Central memory CD8-positive, alpha-beta T cell (primary cell): ENCODE measurements at places on chromosomes 7 and 10.
A peak's percentile ranks its signal among the peaks of the same experiment; 100 is the strongest.

- DNase-seq, result no peak
- no peaks in the 10 kb centered on the region for H3K36me3 ChIP-seq
- H3K27ac ChIP-seq, result no peak overlapping the region
- no peaks in the 10 kb centered on the region for H3K4me1 ChIP-seq
- H3K4me3 ChIP-seq, result no peak overlapping the region
- H3K27me3 ChIP-seq, result no peaks in the 10 kb centered on the region
Observed at GRCh38 chr10:58577437-58577777, 64.7 kb downstream of the BICC1 start.

DNA sequence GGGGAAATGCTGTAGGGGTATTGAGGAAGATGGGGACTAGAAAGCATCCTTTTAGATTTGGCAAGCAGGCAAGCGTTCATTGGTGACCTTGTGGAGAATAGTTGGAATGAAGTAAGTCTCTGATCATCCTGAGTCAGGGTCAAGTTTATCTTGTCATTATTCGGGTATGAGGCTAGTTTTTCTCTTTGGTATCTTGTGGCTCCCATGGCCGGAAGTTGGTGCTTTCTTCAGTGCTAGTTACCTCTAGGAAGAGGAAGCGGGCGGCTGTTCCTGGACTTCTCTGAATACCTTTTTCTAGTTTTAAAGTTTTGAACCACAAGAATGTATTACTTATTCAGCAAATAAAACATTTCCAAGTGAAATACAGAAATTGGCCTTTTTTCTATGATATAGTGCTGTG is 9.2 kb downstream of the CREM start:
- peak overlapping the region; percentile 19 for H3K4me3 ChIP-seq
- no peak for DNase-seq
- peaks cover 28% of the 10 kb centered on the region for H3K4me1 ChIP-seq
- H3K27ac ChIP-seq, result peak overlapping the region; percentile 91
- H3K27me3 ChIP-seq, result no peaks in the 10 kb centered on the region
- H3K36me3 ChIP-seq, result peaks cover 7% of the 10 kb centered on the region

GRCh38 chr7:4834601-4835397 is 27.0 kb downstream of the PAPOLB start:
- DNase-seq, result no peak
- no peak overlapping the region for H3K4me3 ChIP-seq
- peaks cover 5% of the 10 kb centered on the region for H3K36me3 ChIP-seq
- no peak overlapping the region for H3K27ac ChIP-seq
- H3K27me3 ChIP-seq, result no peaks in the 10 kb centered on the region

DNA sequence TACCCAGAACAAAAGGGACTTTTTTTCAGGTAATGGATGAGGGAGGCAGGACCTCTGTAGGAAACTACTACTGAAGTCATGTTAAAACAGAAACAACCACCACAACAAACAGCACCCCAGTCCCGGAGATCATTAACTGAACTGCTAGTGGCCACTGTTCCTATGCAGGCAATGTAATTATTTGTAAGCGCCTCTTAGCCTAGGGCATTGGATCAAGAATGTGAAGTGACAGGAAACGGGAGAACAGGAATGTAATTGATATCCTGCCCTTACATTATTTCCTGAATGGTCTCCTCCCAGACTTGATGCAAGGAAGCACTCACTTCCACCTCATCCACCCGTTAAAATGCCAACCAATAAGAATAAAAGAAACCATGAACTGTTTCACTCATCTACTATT is 16.7 kb upstream of the GAD2 start:
- no peak overlapping the region for H3K4me3 ChIP-seq
- no peaks in the 10 kb centered on the region for H3K36me3 ChIP-seq
- H3K27me3 ChIP-seq, result peaks cover 13% of the 10 kb centered on the region
- H3K27ac ChIP-seq, result no peak overlapping the region
- DNase-seq, result no peak

DNA sequence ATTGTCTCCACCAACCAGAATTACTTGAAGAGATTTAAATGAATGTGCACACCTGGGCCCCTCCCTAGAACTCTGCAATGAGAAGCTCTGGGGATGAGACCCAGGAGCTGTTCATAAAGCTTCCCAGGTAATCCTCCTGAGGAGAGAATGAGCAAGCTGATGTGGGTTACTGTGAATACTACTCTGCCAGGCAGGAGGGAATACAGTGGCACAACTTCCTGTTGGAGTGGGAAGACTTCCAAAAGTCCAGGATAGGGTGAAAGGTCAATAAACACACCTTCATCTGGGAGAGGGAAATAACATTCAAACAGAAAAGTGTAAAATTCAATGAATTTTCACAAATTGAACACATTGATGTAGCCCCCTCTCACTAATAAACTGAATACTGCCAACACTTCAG is 351.4 kb downstream of the ABCA13 start:
- H3K27ac ChIP-seq, result no peak overlapping the region
- H3K27me3 ChIP-seq, result no peaks in the 10 kb centered on the region
- H3K4me1 ChIP-seq, result no peaks in the 10 kb centered on the region
- no peaks in the 10 kb centered on the region for H3K36me3 ChIP-seq

DNA sequence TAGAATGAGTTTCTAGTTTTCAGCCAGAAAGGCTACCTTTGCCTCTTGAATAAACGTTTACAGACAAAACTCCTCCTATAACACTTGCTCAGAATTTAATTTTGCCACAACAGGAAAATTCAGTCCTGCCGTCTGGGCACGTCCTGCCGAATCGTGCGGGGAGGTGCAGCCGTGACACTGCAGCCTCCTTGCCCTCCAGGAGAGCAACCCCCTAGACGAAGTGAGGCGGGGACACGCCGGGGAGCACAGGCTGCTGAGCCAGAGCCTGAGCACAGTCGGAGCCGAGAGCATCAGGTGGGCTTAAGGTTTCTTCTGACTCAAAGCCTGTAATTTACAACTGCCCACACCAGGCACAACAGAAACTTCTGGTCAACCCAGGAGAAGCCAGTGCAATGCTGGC is 102.3 kb downstream of the DYNC2I1 start:
- peaks cover 26% of the 10 kb centered on the region for H3K27me3 ChIP-seq
- H3K27ac ChIP-seq, result peak overlapping the region; percentile 65
- peak overlapping the region; percentile 79 for H3K4me3 ChIP-seq
- DNase-seq, result no peak

GRCh38 chr7:35816514-35816913 is 15.7 kb downstream of the SEPTIN7 start:
- no peak for DNase-seq
- no peak overlapping the region for H3K27ac ChIP-seq
- H3K27me3 ChIP-seq, result no peaks in the 10 kb centered on the region
- peak overlapping the region; percentile 17 for H3K4me3 ChIP-seq

- DNase-seq, result no peak
- no peaks in the 10 kb centered on the region for H3K4me1 ChIP-seq
- H3K27ac ChIP-seq, result no peak overlapping the region
Observed at GRCh38 chr7:90931986-90932916, 332.0 kb upstream of the FZD1 start.

- H3K27me3 ChIP-seq, result no peaks in the 10 kb centered on the region
- H3K4me1 ChIP-seq, result peaks cover 28% of the 10 kb centered on the region
- peak overlapping the region; percentile 90 for H3K4me3 ChIP-seq
- no peak overlapping the region for H3K27ac ChIP-seq
- peaks cover 18% of the 10 kb centered on the region for H3K36me3 ChIP-seq
- DNase-seq, result no peak
Observed at GRCh38 chr10:104339469-104340110, 1.3 kb upstream of the ITPRIP start.

DNA sequence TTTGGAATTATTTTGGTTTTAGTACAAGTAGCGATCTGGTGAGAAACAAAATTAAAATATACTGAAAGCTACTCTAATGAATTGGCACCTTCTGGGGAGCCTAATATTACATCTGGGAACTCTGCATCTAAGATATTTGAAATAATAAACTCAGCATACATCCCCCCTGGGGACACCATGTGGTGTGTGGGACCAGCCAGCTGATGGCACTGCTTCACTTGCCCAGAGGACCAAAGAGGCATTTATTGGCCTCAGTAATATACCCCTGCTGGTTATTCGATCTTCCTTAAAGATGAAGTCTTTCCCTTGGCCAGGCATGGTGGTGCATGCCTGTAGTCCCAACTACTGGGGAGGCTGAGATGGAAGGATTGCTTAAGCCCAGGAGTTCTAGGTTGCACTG is 195.1 kb upstream of the AUTS2 start:
- no peak for DNase-seq
- H3K27me3 ChIP-seq, result peaks cover 9% of the 10 kb centered on the region
- H3K36me3 ChIP-seq, result no peaks in the 10 kb centered on the region
- H3K4me3 ChIP-seq, result no peak overlapping the region

DNA sequence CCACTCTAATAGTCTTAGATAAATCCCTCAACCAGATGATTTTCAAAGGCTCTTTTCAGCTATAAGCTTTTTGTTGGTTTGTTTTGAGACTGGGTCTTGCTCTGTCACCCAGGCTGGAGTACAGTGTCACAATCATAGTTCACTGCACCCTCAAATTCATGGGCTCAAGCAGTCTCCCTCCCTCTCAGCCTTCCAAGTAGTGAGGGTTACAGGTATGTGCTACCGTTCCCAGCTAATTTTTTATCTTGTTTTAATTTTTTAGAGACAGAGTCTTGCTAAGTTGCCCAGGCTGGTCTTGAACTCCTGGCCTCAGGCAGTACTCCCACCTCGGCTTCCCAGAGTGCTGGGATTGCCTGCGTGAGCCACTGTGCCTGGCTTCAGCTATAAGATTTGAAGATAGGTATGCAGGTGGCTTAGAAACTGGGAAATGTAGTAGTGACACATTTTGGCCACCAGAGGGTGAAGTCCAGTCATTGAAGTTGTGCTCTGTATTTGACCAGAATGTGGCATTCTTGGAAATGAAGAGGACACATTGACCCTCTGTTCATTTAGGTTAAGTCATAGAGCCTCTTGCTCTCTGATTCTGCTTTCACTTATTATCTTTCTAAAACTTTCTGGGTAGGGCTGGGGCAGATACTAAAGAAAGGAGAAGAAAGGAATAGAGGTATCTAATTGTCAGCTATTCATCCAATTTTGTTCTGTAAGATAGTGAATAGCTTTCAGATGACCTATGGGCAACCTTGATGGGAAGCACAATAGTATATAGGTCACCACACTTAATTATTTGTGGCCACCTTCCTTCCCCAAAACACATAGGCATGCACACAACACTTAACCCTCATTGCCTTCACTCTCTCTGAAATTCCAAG is 36.0 kb downstream of the R3HCC1L start:
- H3K4me1 ChIP-seq, result peaks cover 63% of the 10 kb centered on the region
- no peaks in the 10 kb centered on the region for H3K27me3 ChIP-seq
- peak overlapping the region; percentile 52 for H3K27ac ChIP-seq

DNA sequence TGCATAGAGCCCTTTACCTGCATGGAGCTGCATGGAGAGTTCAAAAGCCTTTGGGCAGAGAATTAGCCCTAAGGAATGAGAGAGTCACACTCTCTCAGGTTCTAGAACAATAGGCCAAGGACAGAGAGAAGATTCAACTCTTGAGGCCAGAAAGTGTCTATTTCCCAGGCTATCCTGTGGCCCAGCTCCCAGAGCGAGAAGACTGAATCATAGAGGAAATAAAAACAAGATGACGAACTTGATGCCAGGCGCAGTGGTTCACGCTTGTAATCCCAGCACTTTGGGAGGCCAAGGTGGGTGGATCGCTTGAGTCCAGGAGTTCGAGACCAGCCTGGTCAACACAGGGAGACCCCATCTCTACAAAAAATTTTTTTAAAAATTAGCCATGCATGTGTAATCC is 18.3 kb upstream of the PODXL start:
- H3K27me3 ChIP-seq, result peaks cover 13% of the 10 kb centered on the region
- no peaks in the 10 kb centered on the region for H3K36me3 ChIP-seq
- no peak overlapping the region for H3K4me3 ChIP-seq
- no peak for DNase-seq
- H3K27ac ChIP-seq, result no peak overlapping the region

DNA sequence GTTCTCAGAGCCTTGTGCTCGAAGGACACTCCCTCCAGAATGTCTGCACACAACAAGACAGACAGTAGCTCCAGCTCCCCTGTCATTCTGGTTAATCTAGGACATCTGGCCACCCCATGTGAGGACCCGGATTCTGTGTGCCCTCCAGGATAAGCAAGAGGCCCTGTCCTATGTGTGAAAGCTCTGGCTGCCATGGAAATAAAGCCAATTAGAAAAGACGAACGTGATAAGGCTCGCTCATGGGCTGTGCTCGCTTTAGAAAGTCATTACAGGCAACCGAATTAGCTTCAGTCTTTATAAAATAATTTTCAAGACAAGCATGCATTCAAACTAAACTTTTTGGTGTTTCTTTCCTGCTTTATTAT is 263.4 kb downstream of the INHBA start:
- H3K27ac ChIP-seq, result no peak overlapping the region
- H3K4me1 ChIP-seq, result no peaks in the 10 kb centered on the region
- no peaks in the 10 kb centered on the region for H3K36me3 ChIP-seq
- H3K4me3 ChIP-seq, result no peak overlapping the region
- no peaks in the 10 kb centered on the region for H3K27me3 ChIP-seq

DNA sequence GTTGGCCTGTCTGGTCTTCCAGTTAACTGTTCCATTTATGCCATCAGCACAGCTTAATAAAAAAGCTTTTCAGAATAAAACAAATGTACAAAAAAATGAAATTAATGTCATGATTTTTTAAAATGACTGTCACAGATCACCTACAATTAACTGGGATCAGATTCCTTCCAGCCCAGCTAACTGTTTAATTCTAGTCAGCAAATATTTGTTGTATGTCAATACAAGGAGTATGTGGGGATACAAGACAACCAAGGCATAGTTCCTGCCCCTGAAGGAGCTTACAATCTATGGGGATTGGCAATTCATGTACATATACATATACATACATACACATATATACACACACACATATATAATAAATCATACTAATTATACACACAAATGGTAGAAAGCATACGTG is 16.5 kb downstream of the SGCE start:
- no peak overlapping the region for H3K27ac ChIP-seq
- H3K36me3 ChIP-seq, result peaks cover 2% of the 10 kb centered on the region
- no peak for DNase-seq
- H3K4me1 ChIP-seq, result no peaks in the 10 kb centered on the region
- H3K27me3 ChIP-seq, result peaks cover 63% of the 10 kb centered on the region

GRCh38 chr7:92799446-92800211 is 36.7 kb downstream of the CDK6 start:
- H3K36me3 ChIP-seq, result no peaks in the 10 kb centered on the region
- H3K27me3 ChIP-seq, result no peaks in the 10 kb centered on the region
- no peak overlapping the region for H3K27ac ChIP-seq

DNA sequence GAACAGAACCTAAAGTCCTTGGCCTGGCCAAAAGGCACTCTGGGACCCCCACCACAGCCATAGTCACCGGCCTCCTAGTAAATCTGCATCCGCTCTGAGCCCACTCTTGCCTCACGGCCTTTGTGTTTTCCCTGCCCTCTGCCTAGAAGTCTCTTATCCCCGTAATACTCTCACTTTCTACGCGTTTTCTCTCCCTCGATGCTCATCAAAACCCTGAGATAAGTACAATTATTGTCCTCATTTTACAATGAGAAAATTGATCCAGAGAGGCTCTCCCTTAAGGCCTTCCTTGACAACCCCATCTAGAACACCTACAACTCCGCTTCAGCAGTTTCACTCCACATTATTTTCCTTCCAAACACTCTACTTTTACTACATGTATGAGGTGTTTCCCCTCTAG is 1.5 kb upstream of the SFXN4 start:
- peaks cover 9% of the 10 kb centered on the region for H3K4me1 ChIP-seq
- H3K27ac ChIP-seq, result no peak overlapping the region
- no peaks in the 10 kb centered on the region for H3K27me3 ChIP-seq
- peaks cover 16% of the 10 kb centered on the region for H3K36me3 ChIP-seq
- no peak for DNase-seq

- H3K27ac ChIP-seq, result no peak overlapping the region
- H3K4me1 ChIP-seq, result no peaks in the 10 kb centered on the region
- H3K27me3 ChIP-seq, result peaks cover 61% of the 10 kb centered on the region
- DNase-seq, result no peak
- no peak overlapping the region for H3K4me3 ChIP-seq
Observed at GRCh38 chr10:624605-625332, 64.7 kb downstream of the DIP2C start.
